ENCODE measurements at places on chromosomes 16 and 17.

- DNase-seq = no peak
Measured at GRCh38 chr17:41553176-41553575, 18.7 kb downstream of the KRT9 start.

DNA sequence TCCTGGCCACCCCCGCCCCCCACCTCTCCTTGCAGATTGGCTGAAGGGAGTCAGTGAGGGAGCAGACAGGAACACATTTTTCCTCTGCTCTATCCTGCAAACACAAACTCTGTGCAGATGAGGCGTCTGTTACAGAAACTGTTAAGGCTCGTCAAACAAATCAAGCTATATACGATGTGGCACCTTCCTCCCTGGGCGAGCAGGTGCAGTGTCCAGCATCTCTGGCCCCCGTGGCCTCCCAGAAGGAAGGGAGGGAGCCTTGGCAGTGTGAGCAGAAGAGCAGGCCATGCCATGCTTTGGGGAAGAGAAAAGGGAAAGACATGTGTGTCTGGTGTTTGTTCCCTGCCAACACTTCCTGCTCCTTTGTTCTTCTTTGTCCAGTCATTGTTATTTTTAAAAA lies 267.8 kb downstream of the UTP18 start:
- no peak for DNase-seq

DNA sequence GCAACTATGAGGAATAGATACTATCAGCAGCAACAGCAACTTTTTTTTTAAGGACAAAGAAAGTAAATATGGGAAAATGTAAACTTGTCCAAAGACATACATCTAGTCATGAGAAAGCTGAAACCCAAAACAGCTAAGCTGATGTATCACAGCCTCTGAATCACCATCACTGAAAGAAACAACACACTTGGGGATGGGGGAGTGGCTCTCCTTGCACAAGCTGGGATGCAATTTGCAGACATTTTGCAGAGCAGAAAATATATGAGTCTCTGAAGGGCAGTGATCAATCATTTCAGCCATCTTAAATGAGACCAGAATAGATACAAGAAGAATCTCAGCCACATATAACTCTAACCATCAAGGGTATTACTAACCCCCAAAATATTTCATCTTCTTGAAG lies 79.1 kb downstream of the GRIN2A start:
- no peak for DNase-seq

- DNase-seq = no peak
Measured at GRCh38 chr17:75109046-75109406, 743 bp upstream of the ARMC7 start.

GRCh38 chr17:19629449-19629848 lies 19.1 kb upstream of the ALDH3A2 start:
- no peak for DNase-seq

- DNase-seq = no peak
Measured at GRCh38 chr17:57593739-57594462, 151.2 kb downstream of the CCDC182 start.

DNA sequence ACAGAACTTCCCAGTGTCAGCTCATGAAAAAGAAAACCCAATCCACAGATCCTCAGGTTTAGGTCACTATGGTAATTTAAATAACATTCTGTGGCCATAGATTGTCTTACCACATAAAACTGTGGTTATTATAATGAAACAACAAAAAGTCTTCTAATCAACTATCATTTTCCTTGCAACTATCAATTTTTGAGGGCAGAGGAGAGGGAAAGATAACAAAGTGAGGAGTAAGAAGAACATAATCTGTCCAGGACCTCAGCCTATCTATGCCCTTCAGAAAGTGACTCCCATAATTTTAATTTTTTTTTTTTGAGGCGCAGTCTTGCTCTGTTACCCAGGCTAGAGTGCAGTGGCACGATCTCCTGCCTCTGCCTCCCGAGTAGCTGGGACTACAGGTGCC lies 4.0 kb upstream of the GGNBP2 start:
- DNase-seq = no peak

GRCh38 chr17:59372138-59372751 lies 40.8 kb downstream of the YPEL2 start:
- DNase-seq = no peak

Data from type B pancreatic cell (in vitro differentiated cells).